Esophagus mucosa (tissue), 1 donor: ENCODE measurements at places on chromosomes 3 and 15. TPM values are rescaled to one million over a fixed set of nuclear protein-coding genes. Genes with fewer than 3 reads are reported as not detected.

DNA sequence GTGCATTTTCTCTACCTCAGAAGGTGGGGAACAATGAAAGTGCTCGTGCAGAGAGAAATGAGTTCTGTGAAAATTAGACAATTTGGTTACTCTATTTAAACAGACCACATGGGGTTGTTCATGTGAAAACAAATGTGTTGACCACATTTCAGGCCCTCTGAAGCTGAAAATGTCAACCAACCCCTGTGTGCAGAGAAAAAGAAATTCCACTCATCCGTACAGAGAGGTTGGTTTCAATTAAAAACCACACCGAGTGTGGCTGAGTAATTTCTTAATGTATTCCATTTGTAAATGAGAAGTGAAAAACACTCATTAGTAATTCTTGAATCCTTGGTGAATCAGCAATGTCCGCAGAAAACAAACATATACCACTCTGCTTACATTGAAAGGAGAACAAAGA is 46.9 kb upstream of the SLC7A14 start:
- no peak for ATAC-seq

GRCh38 chr15:69513450-69513960 is 60.9 kb downstream of the RPLP1 start:
- no peak for ATAC-seq

DNA sequence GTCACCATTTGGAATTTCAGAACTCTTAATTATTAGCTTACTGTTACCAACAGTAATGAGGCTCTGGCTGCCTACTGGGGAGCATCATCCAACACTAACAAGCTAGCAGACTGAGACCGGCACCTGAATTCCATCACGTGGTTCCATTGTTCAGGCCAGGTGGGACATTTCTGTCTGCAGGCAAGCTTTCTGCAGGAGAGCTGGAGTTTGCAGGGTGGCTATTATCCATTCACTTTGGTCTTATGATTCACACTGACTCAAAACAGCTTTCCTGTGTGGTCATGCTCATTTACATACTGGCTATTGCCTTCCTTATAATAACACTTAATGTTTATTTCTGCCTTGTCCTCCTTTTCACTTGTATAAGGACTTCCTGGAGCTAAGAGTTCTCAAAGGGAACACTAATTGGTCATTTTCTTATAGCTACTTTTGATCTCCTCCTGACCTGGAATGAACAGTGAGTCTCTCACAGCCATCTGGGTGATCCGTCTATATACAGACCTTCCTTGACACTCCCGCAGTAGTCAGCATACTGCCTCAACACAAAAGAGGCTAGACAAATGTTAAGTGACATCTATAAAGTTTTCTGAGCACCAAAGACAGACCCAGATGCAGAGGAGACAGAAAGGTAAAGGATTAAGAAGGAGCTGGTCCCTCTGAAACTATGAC is 695.4 kb downstream of the FHIT start:
- peak; percentile 90 for ATAC-seq

GRCh38 chr15:63442080-63442479 is 60.4 kb upstream of the CA12 start:
- ATAC-seq, result no peak

- ATAC-seq, result no peak
Observed at GRCh38 chr3:179088306-179088705, 16.7 kb upstream of the ZMAT3 start.

Gene GOLGA6B
- total RNA-seq, result not detected

Gene IL20RB
- total RNA-seq, result 94.7 TPM

Gene ARF4
- 72.1 TPM for total RNA-seq
